ENCODE measurements at places on chromosomes 1 and 21.
A peak's percentile ranks its signal among the peaks of the same experiment; 100 is the strongest.

DNA sequence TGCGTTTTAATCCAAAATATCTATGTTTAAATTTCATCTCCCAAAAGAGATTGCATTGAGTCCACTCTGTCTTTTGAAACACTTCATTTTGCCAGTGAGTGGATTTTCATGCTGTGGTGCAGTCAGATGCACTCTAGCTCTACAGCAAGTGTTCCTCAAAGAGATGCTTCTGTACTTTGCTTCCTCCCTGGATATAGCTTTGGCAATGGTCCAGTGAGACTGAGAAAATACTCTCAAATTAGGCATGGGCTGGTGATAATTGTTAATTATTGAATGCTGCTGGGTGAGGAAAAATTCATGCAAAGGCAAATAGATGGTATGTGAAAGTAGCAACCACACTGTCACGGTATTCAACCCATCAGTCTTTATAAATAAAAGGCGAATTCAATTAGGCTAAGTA lies 396.9 kb downstream of the ADGRL2 start:
- no peak for DNase-seq

DNA sequence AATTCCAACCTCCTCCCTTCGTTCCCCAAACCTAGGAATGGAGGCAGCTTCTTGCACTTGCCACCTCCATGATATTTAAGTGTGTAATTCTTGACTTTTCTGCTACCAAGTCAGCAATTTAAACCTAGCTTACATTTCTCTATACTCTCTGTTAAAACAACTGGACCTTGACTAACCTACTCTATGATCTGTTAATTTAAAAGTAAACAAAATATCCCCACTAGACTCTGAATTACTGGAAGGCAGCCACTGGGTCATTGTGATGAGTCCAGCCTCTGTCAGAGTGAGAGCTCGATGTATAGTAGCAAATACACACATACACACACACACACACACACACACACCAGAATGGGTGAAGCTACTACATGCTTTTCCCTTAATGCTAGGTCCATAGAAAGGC lies 40.0 kb upstream of the DHCR24 start:
- DNase-seq: peak; percentile 22

GRCh38 chr21:35149698-35150097 lies 100.6 kb upstream of the RUNX1 start:
- no peak for DNase-seq

DNA sequence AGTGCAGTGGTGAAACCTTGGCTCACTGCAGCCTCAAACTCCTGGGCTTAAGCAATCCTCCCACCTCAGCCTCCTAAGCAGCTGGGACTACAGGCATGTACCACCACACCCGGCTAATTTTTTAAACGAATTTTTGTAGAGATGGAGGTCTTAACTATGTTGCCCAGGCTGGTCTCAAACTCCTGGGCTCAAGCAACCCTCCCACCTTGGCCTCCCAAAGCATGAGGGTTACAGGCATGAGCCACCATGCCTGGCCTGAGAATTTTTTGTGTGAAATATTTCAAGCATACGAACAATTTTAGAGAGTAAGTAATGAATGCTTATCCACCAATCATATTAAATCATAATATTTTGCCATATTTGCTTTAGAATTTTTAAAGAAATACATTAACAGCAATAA lies 51.6 kb downstream of the MROH9 start:
- DNase-seq: no peak

- DNase-seq: no peak
Measured at GRCh38 chr1:154344977-154345837, 19.9 kb downstream of the ATP8B2 start.

DNA sequence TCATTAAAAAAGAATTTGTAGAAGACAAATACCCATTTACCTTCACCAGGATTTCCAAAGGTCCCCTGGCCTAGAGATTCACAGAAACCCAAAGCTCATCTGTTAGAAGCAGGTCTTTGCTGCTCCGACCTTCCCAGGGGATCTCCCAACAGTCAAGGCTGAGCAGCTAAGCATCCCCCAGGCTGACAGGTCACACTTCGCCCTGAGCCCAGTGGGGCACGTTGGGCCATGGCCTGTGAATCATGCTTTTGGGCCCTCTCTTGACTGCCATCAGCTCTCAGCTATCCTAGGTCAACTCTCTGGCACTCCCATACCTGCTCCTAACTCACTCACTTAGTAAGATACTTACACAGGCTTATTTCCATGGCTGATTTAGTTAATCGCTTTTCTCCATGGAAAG lies 157.7 kb downstream of the DSCAM start:
- no peak for DNase-seq

DNA sequence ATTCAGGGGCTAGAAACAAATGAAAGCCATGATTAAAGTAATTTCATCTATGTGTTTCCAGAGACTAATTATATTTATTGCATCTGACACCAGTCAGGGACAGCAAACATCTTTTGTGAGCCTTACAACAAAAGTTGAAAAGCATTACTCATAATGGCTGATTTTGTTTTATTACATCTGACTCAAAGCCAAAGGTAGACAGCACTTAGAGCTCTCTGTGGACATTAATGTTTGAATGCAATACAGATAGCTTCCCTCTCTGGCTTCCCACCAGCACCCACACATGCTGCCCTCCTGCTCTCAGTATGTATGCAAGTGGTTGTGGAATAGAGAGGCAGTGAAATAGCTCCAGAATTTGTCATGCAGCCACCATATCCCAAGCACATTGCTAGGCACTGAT lies 198.7 kb downstream of the SETD4 start:
- no peak for DNase-seq

DNA sequence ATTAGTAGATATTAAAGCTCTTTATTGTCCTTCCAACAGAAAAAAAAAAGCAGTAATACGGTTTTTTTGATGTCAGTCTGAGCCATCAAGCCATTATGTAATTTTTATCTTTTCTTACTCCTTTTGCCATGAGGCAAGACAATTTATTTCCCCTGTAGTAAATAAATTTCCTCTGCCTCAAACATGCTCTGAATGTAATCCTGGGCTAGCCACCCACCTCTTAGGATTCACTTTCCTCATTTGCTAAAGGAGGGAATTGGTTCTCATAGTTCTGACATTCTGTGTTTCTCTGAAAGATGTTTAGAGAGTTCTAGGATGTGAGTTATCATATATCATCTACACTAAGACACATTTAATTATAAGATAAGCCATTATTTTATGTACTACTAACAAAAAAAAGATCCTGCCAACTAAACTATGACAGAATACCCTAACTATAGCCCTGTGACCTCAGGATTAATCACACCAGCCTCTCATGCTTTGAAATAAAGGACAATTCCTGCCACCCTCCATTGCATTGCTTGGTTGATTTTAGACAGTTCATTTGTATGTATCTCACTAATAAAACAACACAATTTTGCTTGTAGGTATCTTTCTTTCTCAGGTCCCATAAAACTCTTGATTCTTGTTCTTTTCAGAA lies 34.0 kb upstream of the RAP1A start:
- DNase-seq: no peak

GRCh38 chr1:183652107-183652506 lies 1.0 kb downstream of the APOBEC4 start:
- DNase-seq: no peak

DNA sequence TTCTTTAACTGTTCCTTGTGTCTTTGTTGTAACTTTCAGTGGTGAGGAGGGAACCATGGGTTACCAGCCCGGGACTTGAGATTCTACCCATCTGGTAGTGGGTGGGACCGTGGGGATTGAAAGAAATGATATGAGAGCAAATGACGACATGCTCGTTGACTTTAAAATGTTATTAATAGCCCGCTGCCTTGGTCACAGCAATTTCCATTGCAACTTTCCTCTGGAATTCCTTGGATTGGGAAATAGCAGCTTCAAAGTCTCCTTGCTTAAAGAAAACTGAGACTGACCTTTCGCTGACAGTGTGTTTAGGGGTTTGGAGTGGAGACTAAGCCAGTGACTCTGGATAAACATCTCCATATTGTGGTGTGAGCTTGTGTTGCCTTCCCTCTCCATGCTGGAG lies 44.2 kb upstream of the MARK1 start:
- DNase-seq: no peak

DNA sequence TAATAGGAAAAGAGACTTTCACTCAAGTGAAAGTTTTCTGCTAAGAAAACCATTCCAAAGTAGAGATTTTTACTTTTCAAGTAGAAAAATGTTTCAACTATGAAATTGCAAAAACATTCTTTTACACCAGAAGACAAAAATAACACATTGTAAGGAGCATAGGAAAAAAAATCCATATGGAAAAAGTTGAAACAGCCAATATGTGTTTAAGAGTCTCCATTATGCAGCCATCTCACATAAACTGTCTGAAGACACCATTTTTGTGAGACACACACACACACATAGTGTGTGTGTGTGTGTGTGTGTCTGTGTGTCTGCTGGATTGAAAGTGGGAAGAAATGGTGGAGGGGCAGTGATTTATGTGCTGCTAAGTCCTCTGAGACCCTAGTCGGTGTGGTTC lies 162.1 kb downstream of the HHAT start:
- no peak for DNase-seq

DNA sequence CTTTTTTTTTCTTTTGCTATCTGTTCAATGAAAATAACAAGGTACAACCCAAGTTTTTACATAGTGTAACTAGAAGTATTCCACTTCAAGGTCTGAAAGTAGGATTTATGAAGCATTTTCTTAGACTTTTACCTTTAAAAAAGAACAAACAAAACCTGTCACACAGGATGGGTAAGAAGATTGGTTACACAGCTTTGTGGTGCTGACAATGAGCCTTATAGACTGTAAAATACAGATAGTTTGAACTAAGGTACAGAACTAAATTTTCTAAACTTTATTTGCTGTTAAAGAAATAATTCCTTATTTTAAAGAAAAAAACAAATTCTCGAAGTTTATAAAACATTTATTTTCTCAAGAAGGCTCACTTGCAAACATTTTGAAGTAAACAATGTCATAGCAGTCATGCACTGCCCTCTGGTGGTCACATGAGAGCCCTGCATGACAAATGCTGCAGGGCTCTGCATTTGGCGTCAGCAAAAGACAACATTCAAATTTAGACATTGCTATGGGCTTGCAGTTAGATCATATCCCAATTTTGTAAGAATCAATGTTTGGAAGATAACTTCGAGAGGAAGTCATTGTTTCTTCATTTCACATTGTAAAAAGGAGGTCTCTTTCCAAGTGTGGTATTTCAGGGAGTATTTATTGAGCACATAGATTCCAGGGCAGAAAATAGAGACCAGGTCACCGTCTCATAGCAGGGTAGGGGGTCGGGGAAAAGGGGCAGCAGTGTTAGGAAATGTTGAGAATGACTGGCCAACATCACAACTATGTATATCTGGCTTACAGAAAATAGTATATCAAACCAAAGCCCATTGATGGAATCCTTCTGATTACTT lies 115.3 kb upstream of the FMN2 start:
- no peak for DNase-seq
